CD4-positive, alpha-beta T cell treated with Interleukin-4 for 4 hours (primary cell): ENCODE measurements at places on chromosomes 7 and 10.

DNA sequence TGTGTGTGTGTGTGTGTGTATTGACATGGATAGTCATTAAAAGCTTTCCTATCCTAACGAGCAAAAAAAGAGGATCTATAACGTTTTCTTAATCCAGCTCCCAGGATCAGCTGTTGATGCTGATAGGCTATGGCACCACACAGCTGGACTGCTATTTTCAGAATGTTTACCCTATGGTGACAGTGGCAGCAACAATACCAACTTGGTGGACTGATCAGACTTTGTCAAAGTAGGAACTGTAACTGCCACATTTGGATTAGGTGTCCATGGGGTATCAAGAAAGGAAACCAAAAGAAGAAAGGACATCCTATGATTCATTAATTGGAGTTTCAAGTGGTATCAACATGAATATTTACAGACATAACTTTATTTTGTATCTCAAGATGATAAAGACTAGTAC is 2.7 kb upstream of the CLEC5A start:
- no peak for DNase-seq

DNA sequence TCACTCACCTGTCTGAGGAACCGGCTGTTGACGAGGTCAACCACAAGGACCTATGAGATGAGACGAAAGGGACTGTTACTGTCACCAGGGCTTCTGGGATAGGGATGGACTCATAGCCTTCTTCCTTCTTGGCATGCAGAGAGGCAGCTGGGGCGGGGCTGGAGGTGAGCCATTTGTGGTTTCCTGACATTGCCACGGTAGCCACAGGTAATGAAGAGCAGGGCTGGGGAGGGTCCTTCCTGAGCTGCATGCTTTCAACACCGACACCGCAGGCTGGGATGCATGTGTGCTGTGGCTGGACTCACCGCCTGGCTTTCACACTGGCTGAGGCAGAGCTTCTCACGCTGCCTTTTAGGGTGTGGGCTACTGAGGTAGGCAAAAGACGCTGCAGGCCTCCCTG is 46.4 kb upstream of the MKRN1 start:
- peak; percentile 2 for DNase-seq

DNA sequence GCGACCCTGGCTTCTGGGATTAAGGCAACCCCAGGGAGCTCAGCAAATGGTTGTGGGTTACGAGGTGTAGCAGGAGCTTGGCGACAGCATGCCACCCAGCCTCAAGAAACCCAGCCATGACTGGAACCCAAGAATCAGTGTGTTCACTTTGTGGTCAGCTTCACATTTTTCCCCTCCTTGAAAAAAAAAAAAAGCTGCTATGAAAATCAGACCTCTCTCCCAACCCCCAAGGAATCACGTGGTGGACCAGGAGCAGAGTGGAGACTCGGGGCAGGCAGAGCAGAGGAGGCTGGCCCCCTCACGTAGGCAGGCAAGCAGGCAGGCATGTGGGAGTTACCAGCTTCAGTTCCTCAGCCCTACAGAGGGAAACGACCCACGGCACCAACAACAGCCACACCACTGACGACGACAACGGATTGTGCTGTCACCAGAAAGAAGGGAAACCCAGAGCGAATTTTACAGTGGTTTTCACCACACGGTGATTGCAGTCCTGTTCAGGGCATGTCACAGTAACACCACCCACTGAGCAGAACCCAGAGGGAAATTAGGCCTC is 203.4 kb downstream of the SLC25A13 start:
- DNase-seq, result no peak

- DNase-seq, result no peak
Measured at GRCh38 chr10:88246675-88247074, 336.4 kb downstream of the RNLS start.

DNA sequence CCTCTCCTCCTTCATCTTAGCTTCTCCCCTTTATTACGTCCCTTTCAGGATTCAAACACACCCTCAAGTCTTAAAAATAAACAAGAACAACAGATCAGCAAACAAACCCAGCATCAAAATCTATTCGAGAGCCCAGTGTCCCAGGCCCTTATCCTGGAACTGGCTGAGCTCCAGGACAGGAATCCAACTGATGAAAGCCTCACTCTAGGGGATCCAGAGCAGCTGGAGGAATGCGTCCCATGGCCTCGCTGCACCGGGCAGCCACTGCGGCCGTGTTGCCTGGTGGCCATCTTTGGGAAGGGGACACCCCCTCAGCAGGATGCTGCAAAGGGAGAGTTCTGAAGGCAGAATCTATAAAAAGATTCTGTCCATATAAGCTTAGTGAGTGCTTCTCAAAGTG is 156.5 kb upstream of the BMPER start:
- DNase-seq, result no peak

GRCh38 chr7:137489880-137490279 is 146.3 kb upstream of the PTN start:
- DNase-seq, result no peak

- DNase-seq, result no peak
Measured at GRCh38 chr7:133746847-133747246, 380.3 kb upstream of the LRGUK start.

DNA sequence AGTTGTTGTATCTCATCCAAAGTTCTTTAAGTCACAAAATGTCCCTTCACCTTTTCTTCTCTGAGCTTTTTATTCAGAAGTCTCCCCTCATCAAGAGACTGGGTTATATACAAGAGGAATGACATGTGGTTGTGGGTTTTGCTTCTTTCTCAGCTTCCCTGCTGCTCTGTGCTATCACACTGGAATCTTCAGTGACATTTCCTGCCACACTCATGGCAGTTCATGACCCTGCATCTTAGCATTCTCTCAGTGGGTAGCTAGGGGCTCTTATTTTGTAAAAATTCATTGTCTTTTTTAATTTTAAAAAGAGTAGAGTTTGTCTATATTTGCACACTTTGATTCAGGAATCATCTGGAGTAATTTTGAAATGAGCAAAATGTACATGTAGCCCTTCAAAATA is 236.9 kb upstream of the TMEM229A start:
- no peak for DNase-seq

DNA sequence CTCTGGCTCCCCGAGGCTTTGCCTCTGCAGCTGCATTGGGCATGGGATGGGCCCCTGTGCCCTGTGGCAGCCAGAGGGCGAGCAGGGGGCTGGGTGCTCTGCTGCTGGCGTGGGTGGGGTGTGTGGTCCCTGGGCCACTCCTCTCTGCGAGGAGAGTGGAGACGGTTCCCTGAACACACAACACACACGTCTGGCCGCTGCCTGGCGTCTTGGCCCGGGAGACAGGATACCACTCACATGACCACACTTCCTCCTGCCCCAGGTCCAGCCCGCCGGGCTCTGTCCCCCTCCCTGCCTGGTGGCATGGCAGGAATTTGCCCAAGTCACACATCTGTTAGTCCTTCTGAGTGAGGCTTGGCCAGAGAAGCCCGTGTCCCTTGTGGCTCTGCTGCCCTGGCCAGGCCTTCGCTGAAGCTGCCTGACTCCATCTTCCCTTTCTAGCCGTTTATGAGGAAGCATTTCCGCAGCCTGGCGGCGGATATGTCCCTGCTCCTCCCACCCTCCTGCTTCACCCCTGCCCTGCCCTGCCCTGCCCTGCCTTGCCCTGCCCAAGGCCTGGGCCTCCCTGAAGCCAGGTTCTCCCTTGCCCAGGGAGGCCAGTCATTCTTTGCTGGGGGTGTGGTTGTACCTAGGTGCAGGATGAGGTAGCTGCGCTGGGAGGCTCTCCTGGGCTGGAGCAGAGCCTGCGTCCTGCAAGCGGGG is 3.0 kb downstream of the BRI3 start:
- DNase-seq, result no peak

- DNase-seq, result no peak
Measured at GRCh38 chr7:148746135-148746534, 47.4 kb downstream of the CUL1 start.

- no peak for DNase-seq
Measured at GRCh38 chr10:43921881-43922280, 273.2 kb upstream of the ZNF32 start.

DNA sequence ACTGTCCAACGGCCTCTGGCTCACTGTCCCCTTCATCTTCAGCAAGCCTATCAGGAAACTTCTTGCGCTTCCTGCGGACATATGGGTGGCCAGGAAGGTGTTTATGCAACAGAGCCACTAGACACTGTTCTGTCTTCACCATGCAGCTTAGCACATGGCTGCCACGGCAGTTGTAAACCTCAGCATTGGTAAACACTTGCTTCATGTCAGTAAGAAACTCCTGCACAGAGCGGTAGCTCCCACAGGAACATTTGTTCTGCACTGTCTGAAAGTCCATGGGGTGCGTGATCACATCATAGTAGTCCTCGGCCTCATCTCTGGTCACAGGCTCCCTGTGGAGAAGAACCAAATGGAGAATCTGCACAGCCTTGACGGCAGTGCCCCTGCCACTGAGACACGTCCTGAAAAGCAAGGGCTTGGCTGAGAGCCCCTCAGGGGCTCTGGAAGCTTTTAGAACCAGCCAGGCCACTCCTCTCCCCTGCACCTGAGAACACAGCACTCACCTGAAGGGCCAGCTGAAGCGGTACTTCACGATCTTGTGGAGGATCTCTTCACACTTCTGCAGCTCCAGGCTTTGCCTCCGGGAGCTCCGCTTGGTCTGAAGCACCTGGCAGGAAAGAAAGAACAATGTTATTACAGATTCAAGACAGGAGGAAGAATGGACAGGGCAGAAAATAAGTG is 8.8 kb downstream of the FZD9 start:
- no peak for DNase-seq

GRCh38 chr7:22858640-22859561 is 36.3 kb upstream of the TOMM7 start:
- no peak for DNase-seq

GRCh38 chr7:64838691-64839090 is 44.5 kb downstream of the ZNF138 start:
- DNase-seq, result no peak

GRCh38 chr10:87532696-87533095 is 28.0 kb downstream of the MINPP1 start:
- DNase-seq, result no peak

GRCh38 chr10:116553378-116553980 is 7.7 kb downstream of the PNLIP start:
- no peak for DNase-seq

- peak; percentile 18 for DNase-seq
Measured at GRCh38 chr7:45920502-45921380, at the start of gene IGFBP3. TSS of gene IGFBP3 (minus strand) at chr7:45921272. CDS start at chr7:45921140, 132 bp downstream.

DNA sequence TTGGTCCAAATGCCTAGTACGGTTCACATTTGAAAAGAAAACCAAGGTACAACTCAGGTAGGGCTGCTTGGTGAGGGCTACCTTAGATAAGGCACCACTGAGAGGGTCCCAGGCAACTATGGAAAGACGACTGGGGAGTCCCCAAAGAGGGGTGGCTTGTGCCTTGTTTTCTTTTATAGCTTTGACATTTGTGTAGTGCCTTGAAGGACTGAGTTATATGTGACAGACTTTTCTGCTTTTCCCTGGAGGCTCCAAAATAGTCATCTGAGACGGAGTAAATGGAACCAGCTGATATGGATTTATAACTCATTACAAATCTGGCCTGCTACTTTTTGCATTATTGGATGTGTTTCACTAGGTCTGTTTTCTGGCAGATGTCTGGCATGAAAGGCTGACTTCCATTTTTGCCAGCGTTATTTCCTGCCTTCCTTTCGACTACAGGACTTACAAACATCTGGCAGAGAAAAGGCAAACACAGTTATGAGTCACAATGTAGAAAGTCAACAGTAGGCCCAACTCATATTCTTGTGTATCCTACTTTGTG is 88.2 kb upstream of the IMMP2L start:
- DNase-seq, result no peak

- DNase-seq, result no peak
Measured at GRCh38 chr7:143384661-143385631, 3.8 kb downstream of the ZYX start.

- DNase-seq, result no peak
Measured at GRCh38 chr7:31529103-31529502, 15.2 kb downstream of the ITPRID1 start.

GRCh38 chr10:44293306-44293778 is 91.6 kb downstream of the CXCL12 start:
- DNase-seq, result no peak

GRCh38 chr7:83517035-83517700 is 131.8 kb downstream of the SEMA3E start:
- no peak for DNase-seq

GRCh38 chr7:76066716-76067503 is 19.0 kb downstream of the MDH2 start:
- DNase-seq, result no peak

DNA sequence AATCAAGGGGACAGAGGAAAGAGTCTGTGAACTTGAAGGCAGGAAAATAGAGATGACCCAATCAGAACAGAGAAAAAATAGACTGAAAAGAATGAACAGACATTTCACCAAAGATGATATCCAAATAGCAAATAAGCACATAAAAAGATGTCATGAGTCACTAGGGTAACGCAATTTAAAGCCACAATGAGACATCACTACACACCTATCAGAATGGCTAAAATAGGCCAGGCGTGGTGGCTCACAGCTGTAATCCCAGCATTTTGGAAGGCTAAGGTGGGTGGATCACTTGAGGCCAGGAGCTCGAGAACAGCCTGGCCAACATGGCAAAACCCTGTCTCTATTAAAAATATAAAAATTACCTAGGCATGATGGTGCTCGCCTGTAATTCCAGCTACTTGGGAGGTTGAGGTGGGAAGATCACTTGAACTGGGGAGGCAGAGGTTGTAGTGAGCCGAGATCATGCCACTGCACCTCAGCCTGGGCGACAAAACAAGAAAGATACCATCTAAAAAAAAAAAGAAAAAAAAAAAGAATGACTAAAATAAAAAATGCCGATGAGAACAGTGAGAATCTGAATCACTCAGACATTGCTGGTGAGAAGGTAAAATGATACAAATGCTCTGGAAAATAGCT is 100.9 kb downstream of the LHPP start:
- no peak for DNase-seq

- DNase-seq, result no peak
Measured at GRCh38 chr7:45924283-45924682, 3.2 kb upstream of the IGFBP3 start.

GRCh38 chr7:159218607-159219006 is 73.9 kb upstream of the VIPR2 start:
- no peak for DNase-seq

DNA sequence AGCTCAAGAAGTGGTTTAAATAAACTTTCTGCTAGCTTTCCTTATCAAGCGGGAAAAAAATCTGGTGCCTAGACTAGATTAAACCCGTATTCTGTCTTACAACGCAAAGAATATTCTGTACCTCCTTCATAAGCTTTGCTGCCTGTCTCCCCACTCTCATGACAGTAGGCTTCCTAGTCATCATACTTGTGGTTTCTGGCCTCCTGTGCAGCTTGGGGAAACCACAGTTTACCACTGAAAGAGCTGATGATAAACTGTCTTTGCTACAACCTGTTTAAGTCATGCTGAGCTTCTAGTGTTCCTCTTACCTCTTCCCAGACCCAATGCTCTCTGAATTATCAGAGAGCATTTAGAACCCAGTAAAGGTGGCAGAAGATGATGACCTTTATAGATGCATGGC is 55.0 kb downstream of the PODXL start:
- DNase-seq, result peak; percentile 75
